BJ (cell line): ENCODE measurements at places on chromosomes 5 and 9.

- peak; percentile 40 for DNase-seq
These were observed 872.6 kb downstream of the DTWD2 start for GRCh38 chr5:118115791-118116190.

GRCh38 chr9:99919930-99920329, 13.5 kb downstream of the STX17 start:
- DNase-seq: no peak

DNA sequence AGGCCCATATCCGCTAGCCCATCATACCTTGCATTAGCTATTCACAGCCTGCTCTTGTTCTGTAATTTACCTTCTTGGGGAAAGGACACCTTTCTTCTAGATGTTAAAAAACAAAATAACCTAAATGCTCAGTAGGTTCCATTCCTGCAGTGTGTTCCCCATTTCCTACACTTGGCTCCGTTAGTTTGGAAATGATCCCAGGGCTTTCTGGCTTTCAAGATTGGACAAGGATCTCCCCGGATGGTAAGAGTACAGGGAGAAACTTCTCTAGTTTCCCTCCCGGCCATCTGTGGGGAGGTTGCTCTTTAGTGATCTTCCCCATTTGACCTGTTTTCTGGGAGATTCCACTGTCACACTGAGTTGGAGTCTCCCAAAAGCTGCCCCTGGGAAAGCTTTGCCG, 27.3 kb upstream of the STC2 start:
- DNase-seq: no peak

DNA sequence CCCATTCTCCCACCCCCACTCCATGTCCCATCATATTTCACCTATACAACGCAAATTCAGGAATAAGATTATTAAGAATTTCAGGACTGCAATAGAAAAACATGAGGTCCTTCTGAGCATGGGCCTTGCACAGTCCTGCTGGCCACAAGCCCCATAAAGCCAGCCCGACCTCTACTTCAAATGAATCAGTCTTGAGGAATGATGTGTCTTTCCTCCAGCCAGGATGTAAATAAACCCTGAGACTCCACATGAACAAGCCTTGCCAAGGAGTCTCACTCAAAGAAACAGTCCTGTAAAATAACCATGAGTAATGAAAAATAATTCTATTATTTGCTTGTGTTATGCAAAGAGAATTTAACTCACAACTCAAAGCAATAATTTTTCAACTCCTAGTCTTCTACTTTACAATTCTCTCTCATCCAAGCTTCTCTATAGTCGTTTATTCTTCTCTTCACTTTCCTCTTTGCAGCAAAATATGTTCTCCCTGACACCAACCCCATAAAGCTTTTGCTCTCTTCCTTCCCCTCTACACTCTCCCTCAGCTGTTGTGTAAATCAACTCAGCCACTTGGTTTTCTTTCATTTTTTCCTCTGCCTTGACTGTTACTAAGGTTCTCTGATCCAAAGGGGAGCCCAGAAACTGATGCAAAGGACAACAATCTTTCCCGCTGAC, 140.1 kb upstream of the MOCS2 start:
- peak; percentile 85 for DNase-seq

- no peak for DNase-seq
These were observed 138.1 kb downstream of the SV2C start for GRCh38 chr5:76221311-76221710.

DNA sequence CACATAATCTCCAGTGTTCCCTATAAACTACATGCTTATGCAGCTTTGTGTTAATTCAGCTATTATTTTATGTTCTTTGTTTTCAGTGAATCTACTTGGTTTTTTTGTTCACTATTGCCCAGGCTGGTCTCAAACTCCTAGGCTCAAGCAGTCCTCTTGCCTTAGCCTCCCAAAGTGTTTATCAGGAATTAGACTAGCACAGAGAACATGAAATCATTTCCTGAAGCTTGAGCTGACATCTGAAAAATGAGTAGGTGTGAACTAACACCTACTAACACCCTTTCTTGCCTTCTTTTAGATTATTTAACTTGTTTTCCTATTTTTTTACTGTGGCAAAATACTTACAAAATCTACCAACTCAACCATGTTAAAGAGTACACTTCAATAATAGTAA, 25.0 kb downstream of the CENPP start:
- DNase-seq: no peak

GRCh38 chr9:82810915-82811314, 252.0 kb downstream of the RASEF start:
- DNase-seq: no peak

DNA sequence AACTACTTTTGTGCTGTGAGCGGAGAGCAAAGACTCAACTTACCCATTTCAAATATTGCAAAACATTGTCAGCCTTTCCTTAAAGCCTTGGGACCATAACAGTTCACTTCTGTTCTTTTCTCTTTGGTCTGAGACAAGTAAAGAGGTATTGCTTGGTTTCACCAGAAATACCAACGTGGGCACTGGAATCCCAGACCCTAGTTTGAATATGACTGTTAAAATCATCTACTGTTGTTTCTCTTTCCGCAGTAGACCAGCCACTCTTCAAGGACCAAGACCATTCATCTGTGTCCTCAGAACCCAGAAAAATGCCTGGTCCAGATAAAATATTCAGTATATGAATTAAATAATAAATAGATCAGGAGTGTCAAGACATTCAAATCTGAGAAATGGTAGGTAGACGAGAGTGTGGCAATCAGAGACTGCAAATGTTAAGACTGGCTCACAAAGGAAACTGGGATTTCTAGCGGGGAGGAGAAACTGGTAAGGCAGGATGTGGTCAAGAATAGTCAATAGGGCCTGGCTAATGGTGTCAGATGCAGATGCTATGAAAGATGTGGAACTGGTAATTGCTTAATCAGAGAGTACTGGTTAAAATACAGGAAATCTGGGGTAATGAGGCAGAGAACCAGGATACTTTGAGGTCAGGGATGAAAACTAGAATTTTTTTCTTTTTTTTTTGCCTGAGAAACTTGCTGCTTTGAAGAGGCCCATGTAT, 82.1 kb upstream of the IL33 start:
- no peak for DNase-seq

- no peak for DNase-seq
These were observed 82.2 kb downstream of the TRIO start for GRCh38 chr5:14225173-14225834.
